Posterior cingulate gyrus (tissue), 11 donors: ENCODE measurements at places on chromosomes 7 and 10.

- no peak for DNase-seq
Observed at GRCh38 chr10:82969405-82969804, 1094.4 kb downstream of the NRG3 start.

- no peak for DNase-seq
Observed at GRCh38 chr10:86232644-86233043, 134.0 kb downstream of the GRID1 start.

GRCh38 chr10:93471110-93471651 is 11.0 kb downstream of the MYOF start:
- no peak for DNase-seq

DNA sequence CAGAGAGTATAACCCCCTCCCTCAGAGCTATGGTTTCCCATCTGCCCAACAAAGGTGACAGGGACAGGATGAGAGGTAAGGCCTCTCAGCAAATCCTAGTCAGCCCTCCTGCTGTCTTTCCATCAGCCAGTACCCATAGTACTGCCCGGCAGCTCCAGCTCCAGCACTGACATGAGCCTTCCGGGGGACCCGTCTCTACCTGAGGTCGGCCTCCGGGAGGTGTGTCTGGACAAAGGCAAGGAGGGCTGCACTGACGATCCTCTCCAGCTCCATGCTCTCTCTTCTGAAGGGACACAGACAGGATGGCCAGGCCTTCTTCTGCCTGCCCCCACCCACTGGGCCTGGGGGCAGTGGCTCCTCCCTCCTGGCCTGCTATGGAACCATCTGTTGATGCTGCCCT is 4.3 kb downstream of the FBXL15 start:
- DNase-seq, result no peak

DNA sequence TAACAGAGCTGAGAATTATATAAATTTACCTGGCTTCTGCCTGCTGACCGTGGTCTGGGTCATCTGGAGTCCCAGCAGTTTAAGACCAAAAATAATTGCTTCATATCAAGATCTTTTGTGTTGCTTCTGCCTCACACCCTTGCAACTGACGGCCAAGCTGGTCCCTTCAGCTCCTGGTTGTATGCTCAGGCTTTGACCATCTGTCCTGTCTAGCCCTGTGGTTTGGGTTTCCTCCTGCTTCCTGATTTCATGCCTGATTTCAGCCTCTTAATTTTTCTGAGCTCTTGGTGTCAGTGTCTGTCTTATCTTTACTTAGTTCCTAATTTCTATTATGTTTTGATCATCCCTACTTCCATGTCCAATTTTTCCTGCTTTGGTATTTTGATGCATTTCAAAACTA is 87.9 kb upstream of the PLXDC2 start:
- DNase-seq, result no peak

GRCh38 chr7:28808796-28809533 is 149.2 kb downstream of the TRIL start:
- no peak for DNase-seq

DNA sequence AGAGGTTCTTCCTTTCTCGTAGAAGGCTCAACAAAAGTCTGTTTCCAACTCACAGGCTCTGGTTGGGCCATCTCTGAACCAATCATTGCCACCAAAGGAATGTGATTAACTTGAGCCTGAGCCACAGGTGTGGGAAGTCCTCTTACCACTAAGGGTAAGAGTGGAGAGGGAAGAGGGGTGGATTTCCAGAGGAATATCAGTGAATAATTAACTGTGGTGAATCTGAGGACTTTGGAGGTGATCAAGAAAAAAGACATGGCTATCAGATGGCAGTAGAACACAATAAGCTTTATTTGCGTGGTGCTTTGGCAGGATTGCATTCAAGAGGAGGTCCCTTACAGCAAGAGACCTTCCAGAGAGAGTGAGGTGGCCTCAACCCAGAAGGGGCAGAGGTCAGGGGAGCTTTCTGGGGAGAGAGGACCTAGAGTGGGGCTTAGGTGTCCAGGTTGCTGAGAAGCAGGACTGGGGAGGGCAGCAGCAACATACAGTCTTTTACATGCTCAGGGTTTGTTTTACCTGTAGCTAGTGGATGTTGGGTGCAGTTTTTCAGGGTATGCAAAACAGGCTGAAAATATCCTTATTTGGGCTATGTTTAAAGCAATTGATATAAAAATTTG is 61.4 kb downstream of the BBS9 start:
- no peak for DNase-seq

- DNase-seq, result no peak
Observed at GRCh38 chr10:78899098-78899754, 169.5 kb upstream of the ZMIZ1 start.

- DNase-seq, result no peak
Observed at GRCh38 chr10:27188259-27188658, 33.1 kb downstream of the MASTL start.

DNA sequence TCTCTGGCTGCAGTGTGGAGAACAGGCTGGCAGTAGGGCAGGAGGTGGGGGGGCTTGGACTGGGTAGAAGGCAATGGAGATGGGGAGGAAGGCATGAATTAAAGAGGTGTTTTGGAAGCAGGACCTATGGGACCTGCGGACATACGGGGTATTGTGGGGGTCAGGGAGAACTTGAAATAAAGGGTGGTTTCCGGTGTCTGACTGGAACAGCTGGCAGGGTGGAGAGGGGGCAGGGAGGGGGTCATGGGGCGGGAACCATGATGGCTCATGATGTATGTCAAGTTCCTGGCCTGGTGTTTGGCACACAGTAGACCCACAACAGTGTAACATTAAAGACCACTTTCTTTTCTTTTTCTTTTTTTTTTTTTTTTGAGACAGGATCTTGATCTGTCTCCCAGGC is 5.5 kb downstream of the LHPP start:
- DNase-seq, result no peak

GRCh38 chr10:61634746-61635145 is 28.0 kb upstream of the CABCOCO1 start:
- DNase-seq, result no peak

GRCh38 chr7:46603780-46604179 is 682.7 kb upstream of the IGFBP3 start:
- DNase-seq, result no peak

- DNase-seq, result no peak
Observed at GRCh38 chr7:94314413-94315410, 80.0 kb upstream of the COL1A2 start.

DNA sequence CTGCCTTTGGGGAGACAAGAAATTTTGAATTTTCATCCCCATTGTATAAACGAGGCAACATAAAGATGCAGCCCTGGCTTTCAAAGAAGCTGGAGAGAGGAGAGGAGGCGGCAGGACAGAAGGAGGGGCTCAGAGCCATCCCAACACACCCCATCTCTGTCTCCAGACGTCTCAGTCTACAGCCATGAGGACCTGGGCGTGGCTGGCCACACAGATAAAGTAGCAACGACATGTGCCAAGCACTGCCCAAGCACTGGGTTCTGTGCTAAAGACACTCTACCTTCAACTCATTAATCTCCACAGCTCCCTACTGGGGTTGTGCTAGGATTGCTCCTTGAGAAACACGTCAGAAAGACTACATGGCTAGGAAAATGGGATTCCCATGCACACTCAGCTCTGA is 65.2 kb downstream of the DLG5 start:
- no peak for DNase-seq

DNA sequence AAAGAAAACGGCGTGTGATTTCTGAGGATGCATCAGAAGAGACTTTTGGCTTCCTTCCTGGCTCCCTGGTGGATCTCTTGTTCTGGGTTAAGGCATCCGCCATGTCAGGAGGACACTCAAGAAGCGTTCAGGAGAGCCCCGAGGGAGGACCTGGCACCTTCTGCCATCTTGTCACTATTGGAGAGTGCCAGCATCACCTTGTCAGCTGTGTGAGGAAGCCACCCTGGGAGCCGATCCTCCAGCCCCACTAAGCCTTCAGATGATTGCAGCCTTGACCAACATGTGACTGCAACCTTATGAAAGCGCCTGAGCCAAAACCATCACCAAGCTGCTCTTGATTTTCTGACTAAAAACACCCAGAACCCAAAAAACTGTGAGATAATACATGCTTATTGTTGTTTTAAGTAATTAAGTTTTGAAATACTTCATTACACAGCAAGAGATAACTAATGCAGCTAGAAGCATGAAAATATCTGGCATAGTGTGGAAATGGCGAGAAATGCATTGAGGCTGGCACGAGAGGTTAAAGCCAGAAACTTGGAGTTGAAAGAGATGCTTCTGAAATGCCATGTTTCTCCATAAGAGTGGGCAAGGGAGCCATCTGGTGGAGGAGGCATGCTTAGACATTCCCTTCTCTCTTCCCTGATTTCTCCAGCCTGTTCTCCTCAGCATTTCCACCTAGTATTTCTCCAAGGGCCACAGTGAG is 5.4 kb upstream of the ZFYVE27 start:
- DNase-seq, result peak; percentile 79

DNA sequence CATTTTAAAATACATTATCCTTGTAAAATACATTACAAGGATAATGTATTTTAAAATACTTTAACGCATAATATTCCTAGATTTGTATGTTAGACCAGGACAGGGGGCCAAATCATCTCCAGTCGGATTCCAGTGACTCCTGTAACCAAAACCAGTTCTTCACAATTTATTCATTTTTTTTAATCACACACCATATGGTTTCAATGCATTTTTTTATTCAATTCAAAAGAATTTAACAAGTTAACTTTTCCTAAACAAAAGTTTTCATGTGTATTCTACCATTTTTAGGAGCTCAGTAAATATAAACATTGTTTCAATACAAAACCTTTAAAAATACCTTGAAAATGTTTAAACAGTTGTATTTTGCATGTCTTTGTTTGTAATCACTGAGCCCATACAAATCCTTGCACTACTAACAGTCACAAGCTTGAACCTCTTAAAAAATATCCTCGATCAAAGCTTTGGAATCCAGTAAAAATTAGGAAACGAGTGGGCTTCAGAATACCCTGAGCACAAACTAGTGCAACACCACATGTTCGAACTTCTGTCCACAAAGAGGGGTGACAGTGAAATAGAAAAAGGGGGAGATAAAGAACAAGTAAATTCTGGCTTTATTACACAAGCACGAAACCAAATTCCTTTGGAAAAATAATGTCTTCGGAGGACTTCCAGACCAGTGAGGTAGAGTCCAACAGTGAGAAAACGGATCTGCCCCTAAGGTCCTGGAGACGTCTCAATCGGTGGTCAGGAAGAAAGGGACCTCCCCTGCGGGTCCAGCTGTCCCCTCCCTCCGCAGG is 1.6 kb downstream of the CCDC71L start:
- DNase-seq, result no peak

DNA sequence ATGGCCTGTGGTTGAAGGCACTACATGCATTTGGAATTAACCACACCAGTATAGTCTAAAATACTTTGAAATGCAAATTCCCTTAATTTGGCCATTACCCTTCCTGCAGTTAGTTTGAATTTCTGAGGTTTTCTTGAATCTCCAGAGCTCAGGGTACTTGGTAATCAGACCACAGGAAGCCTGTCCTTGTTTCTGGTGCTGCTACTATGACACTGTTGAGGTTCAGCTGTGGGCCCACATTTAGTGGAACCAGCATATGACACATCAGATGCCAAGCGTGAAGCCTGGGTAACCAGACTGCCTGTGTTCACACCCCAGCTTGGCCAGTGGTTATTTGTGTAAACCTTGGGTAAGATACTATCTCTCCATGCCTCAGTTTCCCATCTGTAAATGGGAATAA is 124.3 kb downstream of the SNX10 start:
- DNase-seq, result no peak

DNA sequence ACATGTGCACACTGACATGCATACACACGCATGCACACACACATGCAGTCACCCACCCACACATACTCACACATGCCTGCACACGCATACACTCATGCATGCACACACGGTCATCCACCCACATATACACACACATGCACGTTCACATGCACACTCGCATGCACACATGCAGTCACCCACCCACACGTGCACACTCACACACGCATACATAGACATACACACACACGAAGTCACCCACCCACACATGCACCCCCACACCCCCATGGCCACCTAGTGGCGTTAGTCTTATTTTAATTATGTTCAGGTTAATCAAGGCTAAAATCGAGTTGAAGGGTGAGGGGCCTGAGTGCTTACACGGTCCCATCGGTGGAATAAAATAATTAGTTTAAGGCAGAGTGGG is 96.8 kb downstream of the DNAJB6 start:
- DNase-seq, result no peak

DNA sequence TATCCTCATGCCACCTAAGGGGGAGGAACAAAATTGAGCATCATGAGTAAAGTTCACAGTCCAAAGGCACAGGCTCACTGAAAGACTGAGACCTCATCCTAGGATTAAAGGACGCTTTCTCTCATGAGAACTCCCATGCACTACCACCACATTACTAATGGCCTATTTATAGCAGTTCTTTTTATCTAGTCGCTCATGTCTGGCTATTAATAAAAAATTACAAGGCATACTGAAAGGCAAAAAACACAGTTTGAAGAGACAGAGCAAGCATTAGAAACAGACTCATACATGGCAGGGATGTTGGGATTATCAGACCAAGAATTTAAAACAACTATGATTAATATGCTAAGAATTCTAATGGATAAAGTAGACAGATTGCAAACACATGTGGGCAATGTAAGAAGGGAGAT is 46.0 kb upstream of the CDK13 start:
- no peak for DNase-seq

- no peak for DNase-seq
Observed at GRCh38 chr7:43906331-43907010, at the start of gene URGCP. URGCP (minus strand) TSS chr7:43906596; CDS start chr7:43906575, 21 bp downstream.

GRCh38 chr10:75462865-75463264 is 31.4 kb downstream of the LRMDA start:
- DNase-seq, result no peak

DNA sequence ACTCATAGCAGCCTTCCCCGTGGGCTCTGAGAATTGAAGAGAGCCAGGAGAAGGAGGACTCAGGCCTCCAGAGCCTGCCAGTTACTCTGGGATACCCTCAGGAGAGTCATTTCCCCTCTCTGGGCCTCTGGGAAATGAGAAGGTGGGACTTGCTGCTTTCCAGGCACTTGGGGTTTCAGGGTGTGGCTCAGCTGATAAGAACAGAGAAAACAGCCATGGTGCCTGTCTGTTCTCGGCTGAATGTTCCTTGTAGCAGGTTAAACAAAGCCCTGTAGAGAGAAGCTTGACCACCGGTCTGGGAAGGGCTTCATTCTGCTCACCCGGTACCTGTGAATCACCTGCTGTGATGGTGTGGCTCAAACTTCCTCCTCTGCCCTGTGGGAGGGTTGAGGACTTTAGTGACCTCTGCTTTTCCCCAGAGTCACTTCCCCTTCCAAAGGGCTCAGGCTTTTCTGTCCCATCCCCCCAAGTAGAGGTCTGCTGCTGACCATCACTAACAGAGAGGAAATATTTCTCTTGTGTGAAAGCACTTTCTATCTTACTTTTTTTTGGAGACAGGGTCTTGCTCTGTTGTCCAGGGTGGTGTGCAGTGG is 212.4 kb upstream of the GALNT17 start:
- DNase-seq, result no peak
